ENCODE measurements at places on chromosomes 1 and 21.
A peak's percentile ranks its signal among the peaks of the same experiment; 100 is the strongest.

- peaks cover 6% of the 10 kb centered on the region for H3K27me3 ChIP-seq
- no peaks in the 10 kb centered on the region for H3K4me1 ChIP-seq
- no peak for DNase-seq
- no peak overlapping the region for H3K4me3 ChIP-seq
- no peaks in the 10 kb centered on the region for H3K36me3 ChIP-seq
Measured at GRCh38 chr1:54110996-54111395, 41.8 kb downstream of the CDCP2 start.

GRCh38 chr1:194420706-194421105 lies 1234.3 kb upstream of the B3GALT2 start:
- no peaks in the 10 kb centered on the region for H3K36me3 ChIP-seq
- no peak for DNase-seq
- no peak overlapping the region for H3K27ac ChIP-seq
- H3K4me1 ChIP-seq = no peaks in the 10 kb centered on the region
- no peak overlapping the region for H3K4me3 ChIP-seq

- H3K4me1 ChIP-seq = no peaks in the 10 kb centered on the region
- no peak overlapping the region for H3K4me3 ChIP-seq
- no peak for DNase-seq
- peaks cover 14% of the 10 kb centered on the region for H3K27me3 ChIP-seq
- H3K27ac ChIP-seq = no peak overlapping the region
- H3K36me3 ChIP-seq = no peaks in the 10 kb centered on the region
Measured at GRCh38 chr1:91171898-91172297, 150.1 kb upstream of the ZNF644 start.

DNA sequence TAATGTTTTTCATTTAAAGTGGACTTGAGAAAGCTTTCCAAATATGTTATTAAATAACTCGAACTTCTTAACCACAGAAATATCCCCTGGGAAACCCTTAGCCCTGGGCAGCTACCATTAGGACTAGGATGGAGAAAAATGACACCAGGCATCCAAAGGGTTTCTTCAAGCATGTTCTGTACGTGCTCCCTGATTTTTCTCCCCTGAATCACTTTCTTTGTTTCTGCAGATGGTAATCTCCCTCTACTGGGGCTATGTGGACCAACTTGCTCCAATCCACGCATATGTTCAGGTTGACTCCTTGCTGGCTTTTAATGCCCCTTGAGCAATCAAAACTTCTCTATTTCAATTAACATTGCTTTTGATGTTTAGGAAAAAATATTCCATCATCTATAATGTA lies 312.7 kb upstream of the C1orf87 start:
- H3K36me3 ChIP-seq = no peaks in the 10 kb centered on the region
- no peak overlapping the region for H3K4me3 ChIP-seq
- no peaks in the 10 kb centered on the region for H3K27me3 ChIP-seq
- H3K27ac ChIP-seq = no peak overlapping the region

DNA sequence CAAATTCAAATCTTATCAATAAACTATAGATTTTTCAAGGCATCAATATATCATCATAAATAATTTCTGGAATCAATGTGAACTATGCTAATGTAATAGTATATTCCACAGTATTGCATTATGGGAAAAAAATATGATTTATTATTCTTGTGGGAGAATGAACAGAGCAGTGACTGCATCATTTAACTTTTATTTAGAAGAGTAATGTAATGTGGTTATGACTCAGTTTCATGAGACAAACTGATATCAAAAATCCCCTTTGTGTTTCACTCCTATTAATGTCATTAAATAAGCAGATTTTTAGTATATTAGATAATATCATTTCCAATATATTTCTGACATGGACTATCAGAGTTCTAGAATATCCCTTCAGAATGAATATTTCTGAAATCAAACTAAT lies 187.6 kb downstream of the LRRC40 start:
- no peak overlapping the region for H3K27ac ChIP-seq
- no peaks in the 10 kb centered on the region for H3K4me1 ChIP-seq
- no peak overlapping the region for H3K4me3 ChIP-seq

DNA sequence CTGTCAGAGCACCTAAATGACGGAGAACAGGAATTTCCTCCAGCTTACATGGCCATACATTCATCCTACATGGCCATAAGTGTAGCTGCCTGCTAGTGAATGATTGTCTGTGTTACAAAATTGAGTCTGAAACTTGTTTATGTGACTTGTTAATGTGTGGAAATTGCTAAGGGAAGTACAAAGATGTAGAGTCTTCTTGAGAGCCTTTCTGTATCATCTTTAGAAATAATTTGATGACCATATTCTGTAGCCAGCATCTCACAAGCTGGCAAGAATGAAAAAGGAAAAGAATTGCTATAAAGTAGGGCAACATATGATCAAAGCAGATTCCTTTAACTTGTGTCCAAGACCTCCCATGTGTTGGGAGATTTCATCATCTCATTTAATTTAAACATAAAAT lies 339.2 kb upstream of the LRRC7 start:
- no peak overlapping the region for H3K4me3 ChIP-seq
- no peaks in the 10 kb centered on the region for H3K27me3 ChIP-seq
- H3K4me1 ChIP-seq = no peaks in the 10 kb centered on the region

- peaks cover 12% of the 10 kb centered on the region for H3K4me1 ChIP-seq
- peak; percentile 52 for DNase-seq
- no peaks in the 10 kb centered on the region for H3K27me3 ChIP-seq
- H3K4me3 ChIP-seq = no peak overlapping the region
- no peaks in the 10 kb centered on the region for H3K36me3 ChIP-seq
- H3K27ac ChIP-seq = no peak overlapping the region
Measured at GRCh38 chr1:17274186-17275170, 25.6 kb downstream of the PADI3 start.

GRCh38 chr1:152869808-152870419 lies 8.2 kb upstream of the SMCP start:
- H3K27ac ChIP-seq = no peak overlapping the region
- no peaks in the 10 kb centered on the region for H3K27me3 ChIP-seq
- no peaks in the 10 kb centered on the region for H3K36me3 ChIP-seq
- peak; percentile 26 for DNase-seq
- no peak overlapping the region for H3K4me3 ChIP-seq

DNA sequence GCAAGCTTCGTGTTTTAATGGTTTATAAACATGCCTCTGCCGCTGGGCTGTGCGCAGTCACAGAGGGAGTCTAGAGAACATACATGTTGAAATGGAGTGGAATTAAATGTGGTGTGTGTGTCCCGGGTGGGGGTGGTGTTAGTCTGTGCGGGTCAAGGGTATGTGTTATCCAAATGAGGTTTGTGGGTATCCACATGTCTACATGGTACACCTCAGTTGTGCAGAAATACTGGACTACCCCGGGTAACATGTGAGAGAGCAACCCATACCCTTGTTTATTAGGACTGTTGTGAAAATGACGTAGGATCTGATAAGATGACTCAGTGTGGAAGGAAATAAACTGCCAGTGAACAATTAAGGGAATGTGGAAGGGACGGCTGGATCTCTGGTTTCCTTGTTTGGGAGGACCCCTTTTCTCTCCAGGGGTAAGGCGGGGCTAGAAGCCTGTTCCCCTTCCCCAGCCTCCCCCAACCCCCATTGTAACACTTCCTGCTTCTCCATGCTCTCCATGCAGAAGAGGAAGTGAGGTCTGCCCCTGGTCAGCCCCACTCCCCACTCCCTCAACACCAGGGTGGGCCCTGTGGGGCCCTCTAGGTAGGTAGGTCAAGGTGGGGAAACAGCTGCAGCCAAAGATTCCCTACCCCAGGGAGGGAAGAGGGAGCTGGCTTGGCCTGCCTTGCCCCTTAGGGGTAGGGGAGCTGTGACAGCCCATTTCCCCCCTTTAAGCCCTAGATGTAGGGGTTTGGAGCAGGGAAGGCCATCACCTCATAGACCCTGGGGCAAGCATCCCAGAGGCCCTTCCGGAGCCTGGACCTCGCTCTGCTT lies 690 bp downstream of the EPS8L3 start:
- no peak overlapping the region for H3K4me3 ChIP-seq
- H3K27ac ChIP-seq = no peak overlapping the region
- H3K4me1 ChIP-seq = no peaks in the 10 kb centered on the region
- DNase-seq = peak; percentile 95
- no peaks in the 10 kb centered on the region for H3K36me3 ChIP-seq
- peaks cover 7% of the 10 kb centered on the region for H3K27me3 ChIP-seq

- no peak overlapping the region for H3K27ac ChIP-seq
- peaks cover 24% of the 10 kb centered on the region for H3K4me1 ChIP-seq
- peaks cover 42% of the 10 kb centered on the region for H3K36me3 ChIP-seq
- DNase-seq = no peak
- H3K27me3 ChIP-seq = no peaks in the 10 kb centered on the region
Measured at GRCh38 chr21:39663066-39663465, 50.3 kb downstream of the B3GALT5 start.

- peaks cover 67% of the 10 kb centered on the region for H3K27me3 ChIP-seq
- no peak overlapping the region for H3K4me3 ChIP-seq
- no peaks in the 10 kb centered on the region for H3K36me3 ChIP-seq
- no peak for DNase-seq
- H3K27ac ChIP-seq = no peak overlapping the region
Measured at GRCh38 chr1:177174921-177175634, 4.3 kb downstream of the BRINP2 start.

DNA sequence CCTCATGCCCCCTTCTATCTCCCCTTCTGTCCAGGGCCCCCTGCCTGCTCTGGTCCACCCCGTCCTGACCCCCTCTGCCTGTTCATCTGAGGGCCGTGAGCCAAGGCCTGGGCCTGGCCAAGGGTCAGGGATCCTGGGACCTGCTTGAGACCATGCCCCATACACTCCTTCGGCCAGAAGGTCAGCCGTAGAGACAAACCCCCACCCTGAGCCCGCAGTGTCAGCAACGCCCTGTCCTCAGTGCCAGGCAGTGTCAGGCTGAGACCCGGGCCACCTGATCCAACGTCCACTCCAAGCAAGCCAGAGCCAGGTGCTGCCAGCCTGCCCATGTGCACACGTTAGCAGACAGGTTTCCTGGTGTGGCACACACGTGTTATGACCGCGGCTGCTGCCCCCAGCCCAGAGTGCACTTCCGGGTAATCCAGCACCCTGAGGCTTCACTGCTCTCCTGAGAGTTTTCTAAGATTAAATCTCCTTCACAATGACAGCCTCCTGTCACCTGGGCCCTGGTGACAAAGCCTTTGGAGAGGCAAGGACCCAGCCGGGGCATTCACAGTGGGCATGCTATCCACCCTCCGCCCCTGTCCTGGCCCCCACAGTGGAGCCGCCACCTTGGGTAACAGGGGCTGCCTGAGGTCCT lies 10.1 kb upstream of the SAMD11 start:
- H3K36me3 ChIP-seq = no peaks in the 10 kb centered on the region
- no peak for DNase-seq
- H3K27ac ChIP-seq = no peak overlapping the region
- H3K4me1 ChIP-seq = peaks cover 34% of the 10 kb centered on the region
- H3K27me3 ChIP-seq = peaks cover 43% of the 10 kb centered on the region

DNA sequence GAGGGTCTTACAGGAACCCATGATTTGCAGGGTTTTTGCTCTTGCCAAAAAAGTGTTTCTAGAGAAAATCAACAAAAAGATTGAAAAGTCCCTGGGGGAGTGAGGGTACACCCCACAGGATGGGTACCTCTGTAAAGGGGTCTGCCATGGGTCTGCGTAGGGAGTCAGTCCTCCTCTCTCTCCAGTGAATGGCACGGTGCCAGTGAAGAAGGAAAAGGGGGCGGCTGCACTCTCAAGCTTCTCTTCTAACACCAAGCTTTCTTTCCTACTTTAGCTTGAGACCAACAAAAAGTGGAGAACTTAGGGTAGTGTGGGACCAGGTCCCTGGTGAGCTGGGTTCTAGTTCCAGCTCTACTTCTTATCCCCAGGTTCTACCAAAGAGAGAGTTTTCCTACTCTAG lies 87.4 kb downstream of the GLUL start:
- no peak overlapping the region for H3K4me3 ChIP-seq
- no peak for DNase-seq
- no peak overlapping the region for H3K27ac ChIP-seq
- H3K4me1 ChIP-seq = no peaks in the 10 kb centered on the region
- no peaks in the 10 kb centered on the region for H3K36me3 ChIP-seq
- H3K27me3 ChIP-seq = no peaks in the 10 kb centered on the region

GRCh38 chr1:220225957-220226356 lies 46.3 kb downstream of the RAB3GAP2 start:
- peaks cover 4% of the 10 kb centered on the region for H3K36me3 ChIP-seq
- no peak for DNase-seq
- H3K27me3 ChIP-seq = no peaks in the 10 kb centered on the region
- peaks cover 1% of the 10 kb centered on the region for H3K4me1 ChIP-seq
- H3K27ac ChIP-seq = no peak overlapping the region

- no peak overlapping the region for H3K27ac ChIP-seq
- no peaks in the 10 kb centered on the region for H3K27me3 ChIP-seq
- no peak for DNase-seq
- H3K4me3 ChIP-seq = no peak overlapping the region
Measured at GRCh38 chr1:246182149-246182851, 324.8 kb downstream of the SMYD3 start.

GRCh38 chr1:217088011-217088410 lies 364.8 kb upstream of the ESRRG start:
- peaks cover 10% of the 10 kb centered on the region for H3K27me3 ChIP-seq
- peaks cover 11% of the 10 kb centered on the region for H3K4me1 ChIP-seq
- no peak overlapping the region for H3K27ac ChIP-seq
- no peak for DNase-seq

- H3K36me3 ChIP-seq = no peaks in the 10 kb centered on the region
- no peak for DNase-seq
- peaks cover 4% of the 10 kb centered on the region for H3K27me3 ChIP-seq
- no peak overlapping the region for H3K27ac ChIP-seq
Measured at GRCh38 chr1:9005395-9005708, 20.9 kb downstream of the SLC2A7 start.

Measured in mesenchymal stem cell (in vitro differentiated cells and primary cell).